ENCODE measurements at places on chromosomes 3 and 15.

DNA sequence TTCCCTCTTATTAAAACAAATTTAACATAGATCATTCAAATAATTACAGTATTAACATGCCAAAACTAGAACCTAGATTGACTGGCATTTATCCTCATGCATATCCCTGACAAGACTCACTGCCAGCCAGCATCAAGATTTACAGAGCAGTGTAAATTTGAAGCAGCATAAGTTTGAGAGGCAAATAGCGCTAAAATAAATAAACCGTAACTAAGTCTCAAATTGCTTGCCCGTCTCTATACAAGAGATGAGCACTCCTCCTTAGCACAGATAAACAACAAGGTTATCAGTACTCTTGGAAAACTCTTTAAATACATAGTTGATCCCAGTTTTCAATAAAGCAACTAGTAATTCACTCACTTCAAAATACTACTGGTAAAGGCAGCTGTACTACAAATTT lies 29.6 kb downstream of the MSL2 start:
- DNase-seq, result no peak

- DNase-seq, result no peak
Observed at GRCh38 chr3:89783341-89783927, 676.0 kb downstream of the EPHA3 start.

GRCh38 chr3:197202694-197203093 lies 95.7 kb downstream of the DLG1 start:
- DNase-seq, result peak; percentile 35

DNA sequence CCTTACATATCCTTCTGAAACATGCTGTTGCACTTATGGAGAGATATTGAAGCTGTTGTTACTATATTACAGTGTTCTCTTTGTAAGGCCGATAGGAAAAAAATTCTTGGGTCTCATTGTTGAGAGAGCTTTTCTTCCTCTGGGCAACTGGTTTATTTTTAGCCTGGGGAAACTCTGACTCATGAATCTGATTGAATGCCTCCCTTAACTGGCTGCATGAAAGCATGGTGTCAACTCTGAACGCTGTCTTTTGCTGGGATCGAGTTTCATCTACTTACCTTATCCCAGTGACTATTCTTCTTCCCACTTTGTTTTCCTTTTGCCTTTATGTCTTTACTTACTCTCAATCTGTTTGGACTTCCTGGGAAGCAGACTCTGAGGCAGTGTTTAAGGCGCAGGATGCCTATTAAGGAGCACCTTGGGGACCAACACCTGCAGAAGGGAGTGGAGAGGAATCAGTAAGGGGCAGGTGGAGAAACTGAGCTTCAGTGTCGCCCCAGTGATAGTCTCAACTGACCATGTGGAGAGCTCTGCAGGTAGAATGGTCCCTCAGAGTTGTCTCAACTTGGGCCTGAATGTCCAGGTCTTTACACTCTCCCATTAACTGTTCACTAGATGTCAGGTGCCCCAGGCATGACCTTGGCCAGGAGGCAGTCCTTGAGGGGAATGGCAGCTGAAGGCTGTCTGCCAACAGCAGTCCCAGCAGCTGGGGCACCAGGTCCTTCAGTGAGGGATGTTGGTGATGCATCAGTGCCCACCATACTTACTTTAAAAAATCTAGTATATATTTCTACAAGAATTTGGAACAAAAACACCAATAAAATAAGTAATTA lies 88.9 kb upstream of the CCNL1 start:
- peak; percentile 92 for DNase-seq

GRCh38 chr3:102933377-102933776 lies 498.6 kb downstream of the ZPLD1 start:
- DNase-seq, result no peak
